A549 (cell line): ENCODE measurements at places on chromosomes 5 and 9.

- DNase-seq = no peak
Observed at GRCh38 chr9:272251-273213, 57.9 kb downstream of the DOCK8 start.

DNA sequence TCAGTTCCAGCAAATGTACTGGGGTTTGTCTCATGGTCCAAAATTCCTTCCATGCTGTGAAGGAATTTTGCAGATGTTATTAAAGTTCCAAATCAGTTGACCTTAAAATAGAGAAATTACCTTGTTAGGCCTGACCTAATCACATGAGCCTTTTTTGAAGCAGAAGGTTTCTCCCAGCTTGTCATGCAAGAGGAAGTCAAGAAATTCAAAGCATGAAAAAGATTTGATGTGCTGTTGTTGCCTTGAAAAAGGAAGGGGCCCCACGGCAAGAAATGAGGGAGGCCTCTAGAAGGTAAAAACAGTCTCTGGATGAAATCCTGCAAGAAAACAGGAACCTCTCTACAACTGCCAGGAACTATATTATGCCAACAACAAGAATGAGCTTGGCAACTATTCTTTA, 24.2 kb upstream of the HAPLN1 start:
- no peak for DNase-seq

DNA sequence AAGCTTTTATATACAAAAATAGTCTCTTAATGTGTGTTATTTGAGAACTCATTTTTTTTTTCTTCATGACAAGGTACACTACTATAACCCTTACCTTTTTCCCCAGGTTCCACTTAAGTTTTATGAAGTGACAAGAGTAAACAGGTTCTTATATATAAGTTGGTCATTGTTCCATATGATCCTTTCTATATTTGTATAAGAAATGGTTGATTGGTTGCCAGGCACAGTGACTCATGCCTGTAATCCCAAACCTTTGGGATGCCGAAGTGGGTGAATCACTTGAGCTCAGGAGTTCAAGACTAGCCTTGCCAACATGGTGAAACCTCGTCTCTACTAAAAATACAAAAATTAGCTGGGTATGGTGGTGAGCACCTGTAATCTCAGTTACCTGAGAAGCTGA, 108.3 kb downstream of the PCSK1 start:
- DNase-seq = peak; percentile 63

DNA sequence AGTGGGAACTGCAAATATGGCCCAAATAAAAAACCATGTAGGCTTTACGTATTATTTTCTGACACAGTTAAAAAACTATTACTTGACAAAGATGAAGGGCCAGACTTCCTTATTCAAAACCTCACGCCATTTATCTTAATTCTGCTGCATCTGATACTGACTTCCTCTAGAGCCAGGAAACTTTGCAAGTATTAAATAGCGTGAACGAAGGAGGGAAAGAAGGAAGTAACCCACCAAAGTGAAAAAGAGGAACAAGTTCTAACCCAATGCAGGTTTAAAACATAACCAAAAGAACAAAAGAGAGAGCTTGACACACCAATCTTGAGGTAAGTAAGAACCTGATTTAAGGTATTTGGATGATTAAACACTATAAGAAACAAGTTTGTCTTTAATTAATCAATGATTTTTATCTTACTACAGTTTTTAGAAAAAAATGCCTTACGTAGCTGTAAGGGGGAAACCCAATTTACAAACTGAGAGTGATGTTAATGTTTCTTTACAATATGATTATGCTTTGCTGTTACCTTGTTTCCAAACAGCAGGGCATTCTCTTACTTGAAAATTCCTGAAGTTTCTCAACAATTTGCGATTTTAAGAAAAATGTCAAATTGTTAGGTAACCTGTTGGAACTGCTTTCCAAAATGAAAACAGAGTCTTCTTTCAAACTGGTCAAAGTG, at the start of gene GAPT:
TSS of gene GAPT (plus strand) at position 220 of the 677 bp plus-strand sequence. CDS start 3,102 bp downstream, outside the sequence.
- DNase-seq = no peak

GRCh38 chr9:99822109-99822805, 572 bp downstream of the NR4A3 start:
- peak; percentile 43 for DNase-seq

DNA sequence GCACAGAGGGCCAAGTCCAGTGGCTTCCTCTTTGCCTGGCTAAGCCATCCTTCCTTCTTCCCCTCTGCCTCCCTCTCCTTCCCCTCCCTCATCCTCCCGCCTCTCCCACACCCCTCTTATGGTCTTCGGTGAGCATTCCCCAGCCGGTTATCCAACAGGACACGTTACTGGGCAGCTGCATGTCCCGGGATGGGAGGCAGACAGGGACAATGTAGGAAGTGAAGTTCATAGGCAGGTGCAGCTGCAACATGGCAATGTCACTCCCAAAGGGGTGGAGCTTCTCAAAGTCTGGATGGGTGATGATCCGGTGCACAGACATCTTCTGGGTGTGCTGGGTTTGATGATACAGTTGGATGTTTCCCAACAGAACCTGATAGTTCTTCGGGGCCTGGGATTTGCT, 71.4 kb upstream of the SPTLC1 start:
- DNase-seq = no peak

GRCh38 chr5:65535529-65535987, 27.4 kb downstream of the CENPK start:
- DNase-seq = no peak

DNA sequence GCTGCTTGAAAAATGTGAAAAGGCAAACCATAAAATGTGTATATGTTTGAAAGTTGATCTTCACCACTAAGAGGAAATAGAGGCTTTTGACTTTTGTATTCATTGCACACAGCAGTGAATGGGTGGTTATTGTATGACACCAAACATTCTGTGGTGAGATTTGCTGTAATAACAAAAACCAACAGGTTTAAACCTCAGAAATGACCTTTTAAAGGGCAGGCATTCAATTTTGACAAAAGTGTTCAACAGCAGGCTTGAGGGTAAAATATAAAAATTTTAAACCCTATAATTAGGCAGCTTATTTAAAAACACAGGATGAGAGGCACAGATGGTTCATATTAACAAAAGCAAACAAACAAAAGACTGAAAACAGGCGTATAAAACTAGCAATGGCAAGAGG, 128.1 kb upstream of the NUDT12 start:
- DNase-seq = no peak

DNA sequence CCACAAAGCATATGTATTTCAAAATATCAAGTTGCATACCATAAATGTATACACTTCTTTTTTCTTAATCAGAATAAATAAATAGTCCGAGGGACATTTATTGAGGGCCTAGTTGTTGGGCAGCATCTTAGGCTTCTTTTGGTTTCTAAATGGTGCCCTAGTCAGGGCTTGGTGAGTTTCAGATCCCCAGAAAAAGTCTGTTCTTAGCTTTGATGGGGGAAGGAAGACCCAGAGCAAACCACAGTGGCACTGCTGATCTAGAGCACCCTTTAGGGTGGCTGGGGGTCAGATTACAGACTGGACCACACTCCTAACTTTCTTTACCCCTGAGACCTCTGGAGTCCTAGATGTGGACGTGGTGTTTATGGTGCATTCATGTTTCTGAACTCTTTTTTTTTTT, 97.8 kb downstream of the C9orf152 start:
- DNase-seq = no peak

- DNase-seq = no peak
Observed at GRCh38 chr9:99578666-99579065, 243.0 kb upstream of the NR4A3 start.

GRCh38 chr9:105431424-105432246, 16.2 kb upstream of the FSD1L start:
- no peak for DNase-seq

GRCh38 chr9:6785682-6786081, 27.9 kb downstream of the KDM4C start:
- no peak for DNase-seq

DNA sequence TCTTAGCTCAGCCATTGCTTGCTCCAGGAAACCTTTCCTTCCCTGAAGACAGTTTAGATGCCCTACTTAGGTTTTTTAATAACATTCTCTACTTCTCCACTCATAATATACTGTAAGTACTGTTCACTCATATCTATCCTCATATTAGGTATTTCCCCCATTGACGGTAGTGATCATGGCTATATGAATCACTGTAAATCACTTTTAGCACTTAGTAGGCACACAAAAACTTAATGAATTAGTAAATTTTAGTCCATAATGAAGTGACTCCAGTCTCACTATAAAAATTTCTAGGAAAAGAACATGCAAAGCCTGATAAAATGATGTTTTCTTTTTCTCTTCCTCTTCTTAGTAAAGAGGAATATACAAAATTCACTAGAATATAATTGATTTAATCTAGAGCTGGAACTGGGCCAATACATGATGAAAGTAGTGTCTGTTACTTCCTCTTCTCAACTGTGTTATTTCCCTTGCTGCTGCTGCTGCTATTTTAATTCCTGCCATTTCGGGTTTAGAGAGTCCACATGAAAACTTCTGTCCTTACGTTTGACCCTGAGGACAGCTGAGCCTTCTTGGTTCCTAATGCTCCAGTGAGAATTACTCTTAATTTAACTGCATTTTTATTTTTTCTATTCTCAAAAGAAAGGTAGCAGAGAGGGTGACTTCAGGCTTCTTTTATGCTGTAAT, 73.5 kb downstream of the LNPEP start:
- DNase-seq = no peak

GRCh38 chr9:91308191-91308590, 53.5 kb downstream of the AUH start:
- DNase-seq = no peak
